Aorta (tissue), 5 donors: ENCODE measurements at places on chromosomes 7 and 10.

GRCh38 chr10:69901022-69901421, 99.3 kb downstream of the COL13A1 start:
- DNase-seq = no peak

DNA sequence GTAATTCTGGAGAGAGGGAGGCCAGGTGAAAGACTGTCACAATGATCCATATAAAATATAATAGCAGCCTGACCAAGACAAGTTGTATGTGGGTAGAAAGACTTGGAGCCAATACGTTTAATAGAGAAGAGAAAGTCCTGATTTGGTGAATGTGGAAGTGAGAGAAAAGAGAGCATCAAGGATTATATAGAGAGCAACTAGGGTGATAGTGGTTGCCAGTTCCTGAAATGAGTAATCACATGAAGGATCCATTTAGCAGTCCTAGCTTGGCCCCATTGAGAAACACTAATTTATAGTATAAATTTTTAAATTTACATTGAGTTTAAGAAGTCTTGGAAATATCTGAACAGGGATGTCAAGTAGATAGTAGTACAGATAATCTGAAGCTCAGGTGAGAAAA, 74.0 kb downstream of the AASS start:
- DNase-seq = no peak

DNA sequence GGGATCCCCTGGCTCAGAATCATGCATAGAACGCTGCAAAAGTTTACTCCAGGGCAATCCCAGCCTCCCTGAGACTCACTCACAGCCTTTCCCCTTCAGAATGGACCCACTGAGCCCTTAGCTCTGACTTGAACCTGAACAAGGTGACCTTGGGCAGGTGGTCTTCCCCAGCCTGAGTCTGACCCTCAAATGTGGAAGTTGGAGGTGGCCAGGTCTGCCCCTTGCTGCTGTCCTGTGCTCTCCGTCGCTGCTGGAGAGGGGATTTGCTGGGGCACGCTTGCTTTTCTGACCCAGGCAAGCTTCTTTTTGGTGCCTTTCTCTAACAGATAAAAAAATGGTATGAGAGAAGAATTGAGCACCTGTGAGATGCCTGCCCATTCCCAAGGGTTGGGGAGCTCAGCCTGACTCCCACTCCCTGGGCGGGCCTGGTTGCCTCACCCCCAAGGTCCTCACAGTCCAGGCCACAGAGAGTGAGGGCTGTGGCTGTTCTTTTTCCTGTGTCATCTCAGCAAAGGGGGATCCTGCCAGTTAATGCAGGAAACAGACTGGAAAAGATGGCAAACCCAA, 46.6 kb upstream of the IGFBP3 start:
- DNase-seq = no peak

GRCh38 chr7:149377386-149377785, 83.5 kb downstream of the ZNF777 start:
- DNase-seq = no peak

DNA sequence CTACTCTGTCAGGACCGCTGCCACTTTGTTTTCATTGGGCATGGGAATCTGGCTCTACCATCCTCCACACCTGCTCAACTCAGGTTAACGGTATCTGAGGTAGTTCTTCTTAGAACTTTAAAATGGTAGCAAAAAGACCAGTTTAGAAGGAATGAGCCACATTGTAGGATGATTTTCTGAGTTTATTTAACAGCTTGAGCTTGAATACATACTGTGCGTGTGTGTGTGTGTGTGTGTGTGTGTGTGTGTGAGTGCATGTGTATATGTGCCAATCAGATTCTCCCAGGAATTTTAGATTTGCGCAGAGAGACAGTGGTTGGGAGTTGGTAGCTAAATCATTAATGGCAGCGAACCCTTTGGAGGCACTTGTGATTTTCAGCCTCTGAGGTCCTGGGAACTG, 81.4 kb downstream of the SPAG6 start:
- no peak for DNase-seq

DNA sequence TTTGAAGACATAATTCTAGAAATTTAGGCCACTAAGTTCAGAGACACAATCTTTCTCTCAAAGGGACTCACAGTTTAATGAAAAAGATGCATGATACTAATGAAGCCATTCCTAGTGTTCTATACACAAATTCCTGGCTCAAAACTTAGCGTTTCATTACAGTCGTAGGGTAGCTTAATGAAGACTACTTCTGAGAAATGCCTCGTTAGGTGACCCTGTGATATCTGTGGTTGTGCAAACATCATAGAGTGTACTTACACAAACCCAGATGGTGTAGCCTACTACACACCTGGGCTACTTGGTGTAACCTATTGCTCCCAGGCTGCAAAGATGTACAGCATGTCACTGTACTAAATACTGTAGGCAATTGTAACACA, 488 bp upstream of the CHCHD3 start:
- DNase-seq = no peak

DNA sequence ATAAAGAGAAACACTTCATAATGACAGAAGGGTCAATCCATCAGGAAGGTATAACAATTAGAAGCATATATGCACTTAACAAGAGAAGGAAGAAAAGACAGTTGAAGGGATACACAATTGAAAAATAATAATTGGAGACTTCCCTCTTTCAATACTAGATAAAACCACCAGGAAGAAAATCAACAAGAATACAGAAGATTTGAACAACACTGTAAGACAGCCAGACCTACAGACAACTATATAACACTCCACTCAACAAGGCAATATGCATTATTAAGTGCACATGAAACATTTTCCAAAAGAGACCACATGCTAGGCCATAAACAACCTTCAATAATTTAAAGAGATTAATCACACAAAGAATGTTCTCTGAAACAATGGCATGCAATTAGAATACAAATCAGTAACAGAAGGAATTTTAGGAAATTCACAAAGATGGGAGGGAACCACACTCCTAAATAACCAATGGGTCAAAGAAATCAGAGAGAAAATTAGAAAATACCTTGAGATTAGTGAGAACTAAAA, 35.1 kb downstream of the ZNF438 start:
- no peak for DNase-seq

DNA sequence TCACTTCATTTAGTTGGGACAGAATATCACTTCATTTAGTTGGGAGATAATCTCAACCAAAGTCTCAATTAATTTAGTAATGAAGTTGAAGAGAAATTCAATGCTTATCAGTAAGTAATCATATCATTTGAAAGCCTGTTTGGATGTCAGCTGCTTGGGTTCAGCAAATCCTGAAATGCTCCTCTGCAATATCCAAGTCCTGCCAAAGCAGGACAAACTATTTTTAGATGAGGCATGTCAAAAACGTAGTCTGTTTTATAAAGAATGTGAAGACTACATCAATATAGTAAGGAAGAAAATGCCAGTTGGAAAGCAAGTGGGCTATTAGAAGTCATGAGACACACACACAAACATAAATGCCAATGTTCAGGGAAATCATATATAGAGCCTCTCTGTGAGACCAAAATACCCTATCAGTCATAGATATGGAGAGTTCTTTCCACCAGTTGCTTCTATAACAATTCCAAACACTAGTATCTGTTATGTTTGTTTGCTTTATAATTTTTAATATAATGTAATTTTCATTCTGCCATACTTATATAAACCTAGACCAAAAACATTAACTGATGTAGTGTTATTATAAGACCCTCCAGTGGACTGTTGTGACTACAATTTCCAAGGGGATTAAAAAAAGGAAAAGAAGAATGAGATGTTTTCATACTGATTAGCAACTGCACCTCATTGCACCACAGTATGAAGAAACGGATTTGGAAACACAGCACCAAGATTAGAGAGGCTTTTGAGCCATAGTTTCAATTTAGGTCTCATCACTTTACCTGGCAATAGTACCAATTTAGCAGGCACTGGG, 160.7 kb downstream of the LRRTM3 start:
- DNase-seq = no peak
